Activated naive CD8-positive, alpha-beta T cell treated with anti-CD3 and anti-CD28 coated beads, Interleukin-2, amount 10 ng/mL, durations not matched to agents 7 days and 5 days (primary cell): ENCODE measurements at places on chromosomes 7 and 10. TPM values are rescaled to one million over a fixed set of nuclear protein-coding genes. Genes with fewer than 3 reads are reported as not detected.
A peak's percentile ranks its signal among the peaks of the same experiment; 100 is the strongest.

Gene PON1
- not detected for total RNA-seq

Gene DYDC2
- total RNA-seq: not detected

Gene GOLGA7B
- 12.0 TPM for total RNA-seq

Gene OPN4
- not detected for total RNA-seq

Gene EGFR
- not detected for total RNA-seq

Gene SPAM1
- not detected for total RNA-seq

Gene FAM171A1
- 7.0 TPM for total RNA-seq

Gene PRKG1
- not detected for total RNA-seq

Gene MACC1
- total RNA-seq: 0.34 TPM

Gene TRIM50
- total RNA-seq: not detected

Gene CASTOR2
- 3.1 TPM for total RNA-seq

DNA sequence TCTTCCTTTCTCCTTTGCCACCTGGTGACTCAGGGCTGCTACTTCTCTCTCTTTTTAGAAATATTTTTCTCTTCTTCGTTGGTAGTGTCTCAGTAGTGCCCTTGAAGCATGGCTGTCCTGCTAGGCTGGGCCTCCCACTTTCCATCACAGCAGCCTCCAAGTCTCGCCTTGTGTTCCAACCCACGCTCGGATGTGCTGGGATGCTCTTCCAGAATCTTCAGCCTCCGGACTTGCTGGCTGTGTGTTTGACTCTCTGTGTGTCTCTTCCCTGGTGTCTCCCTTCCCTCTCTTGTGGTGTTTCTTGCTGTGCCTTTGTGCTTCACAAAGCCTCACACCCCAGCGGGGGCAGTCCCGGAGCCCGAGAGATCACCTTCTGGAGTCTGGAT lies 100.5 kb downstream of the INPP5A start:
- DNase-seq: peak; percentile 16

- DNase-seq: no peak
These were observed 32.3 kb downstream of the VIPR2 start for GRCh38 chr7:159112136-159113011.

DNA sequence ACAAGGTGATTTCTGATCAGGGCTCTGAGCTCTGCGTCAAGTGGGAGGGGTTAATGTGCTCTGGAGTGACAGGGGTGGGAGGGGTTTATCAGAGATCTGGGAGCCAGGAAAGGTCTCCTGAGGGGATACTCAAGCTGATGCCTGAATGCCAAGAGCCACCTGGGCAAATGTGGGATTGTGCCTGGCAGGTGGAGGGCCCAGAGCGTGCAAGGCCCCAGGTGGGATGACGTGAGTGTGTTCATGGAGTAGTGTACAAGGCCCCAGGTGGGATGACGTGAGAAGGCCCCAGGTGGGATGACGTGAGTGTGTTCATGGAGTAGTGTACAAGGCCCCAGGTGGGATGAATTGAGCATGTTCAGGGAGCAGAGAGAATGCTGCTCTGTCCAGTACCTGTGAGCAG lies 610.3 kb downstream of the PTPRN2 start:
- DNase-seq: no peak

DNA sequence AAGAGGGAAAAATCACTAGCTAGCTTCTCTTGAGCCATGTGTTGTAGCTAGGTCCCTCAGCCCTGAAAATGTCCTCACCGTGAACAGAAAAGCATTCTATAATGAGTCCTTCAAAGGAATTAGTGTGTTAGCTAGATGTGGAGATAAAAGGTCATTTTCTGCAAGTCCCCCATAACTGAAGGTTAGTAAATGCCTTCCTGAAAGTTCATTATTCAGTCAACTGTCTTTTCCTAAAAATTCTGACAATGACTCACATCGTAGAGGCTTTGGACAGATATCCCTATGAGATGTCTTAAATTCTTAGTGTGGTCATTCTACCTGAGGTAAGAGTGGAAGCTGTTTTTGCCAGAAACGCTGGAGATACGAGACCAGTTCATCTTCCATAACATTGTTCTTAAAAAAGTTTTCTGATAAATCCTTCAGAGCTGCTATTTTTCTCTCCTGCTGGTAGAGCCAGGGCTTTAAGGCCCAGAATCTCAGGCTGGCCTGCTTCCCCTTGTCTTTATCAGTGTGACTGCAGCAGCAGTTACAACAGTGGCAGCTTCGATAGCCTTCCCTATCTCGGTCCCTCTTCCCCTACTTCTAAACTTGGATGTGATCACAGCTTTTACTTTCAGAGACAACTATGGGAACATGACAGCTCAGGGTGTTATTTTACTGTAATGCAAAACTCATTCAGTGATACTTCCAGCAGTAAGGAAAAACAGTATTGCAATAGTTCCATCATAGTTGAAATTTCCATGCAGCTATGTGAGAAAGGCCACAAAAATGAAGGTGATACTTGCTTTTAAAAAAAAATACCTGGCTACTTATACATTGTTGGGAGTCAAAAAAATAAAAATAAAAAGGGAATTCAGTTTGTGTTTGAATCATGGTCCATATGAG lies 37.3 kb upstream of the PRKAR2B start:
- DNase-seq: no peak

GRCh38 chr7:12458520-12459131 lies 55.0 kb upstream of the VWDE start:
- no peak for DNase-seq

DNA sequence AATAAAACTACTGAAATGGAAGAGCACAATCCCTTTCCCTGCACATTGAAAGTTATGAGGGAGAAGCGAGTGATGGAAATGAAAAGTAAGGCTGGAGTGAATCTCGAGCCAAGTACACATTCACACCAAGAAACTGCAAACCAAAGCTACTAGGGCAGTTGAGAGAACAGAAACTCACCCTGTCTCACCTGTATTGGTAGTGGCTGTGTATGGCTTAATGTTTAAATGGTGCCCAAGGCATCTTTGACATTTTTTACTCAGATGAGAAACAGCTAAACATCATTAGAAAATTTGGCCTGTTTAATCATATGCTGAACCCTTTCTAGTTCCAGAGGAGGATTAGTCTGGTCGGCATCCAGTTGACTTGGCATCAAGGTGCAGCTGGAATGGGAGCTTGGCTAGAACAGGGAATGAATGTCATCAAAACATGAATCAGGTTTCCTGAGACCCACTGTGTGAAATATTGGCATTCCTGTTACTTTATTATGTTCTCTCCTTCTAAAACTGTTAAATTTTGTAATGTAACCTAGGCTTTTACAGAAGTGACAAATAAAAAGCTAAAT lies 840.8 kb downstream of the GRM8 start:
- DNase-seq: no peak

DNA sequence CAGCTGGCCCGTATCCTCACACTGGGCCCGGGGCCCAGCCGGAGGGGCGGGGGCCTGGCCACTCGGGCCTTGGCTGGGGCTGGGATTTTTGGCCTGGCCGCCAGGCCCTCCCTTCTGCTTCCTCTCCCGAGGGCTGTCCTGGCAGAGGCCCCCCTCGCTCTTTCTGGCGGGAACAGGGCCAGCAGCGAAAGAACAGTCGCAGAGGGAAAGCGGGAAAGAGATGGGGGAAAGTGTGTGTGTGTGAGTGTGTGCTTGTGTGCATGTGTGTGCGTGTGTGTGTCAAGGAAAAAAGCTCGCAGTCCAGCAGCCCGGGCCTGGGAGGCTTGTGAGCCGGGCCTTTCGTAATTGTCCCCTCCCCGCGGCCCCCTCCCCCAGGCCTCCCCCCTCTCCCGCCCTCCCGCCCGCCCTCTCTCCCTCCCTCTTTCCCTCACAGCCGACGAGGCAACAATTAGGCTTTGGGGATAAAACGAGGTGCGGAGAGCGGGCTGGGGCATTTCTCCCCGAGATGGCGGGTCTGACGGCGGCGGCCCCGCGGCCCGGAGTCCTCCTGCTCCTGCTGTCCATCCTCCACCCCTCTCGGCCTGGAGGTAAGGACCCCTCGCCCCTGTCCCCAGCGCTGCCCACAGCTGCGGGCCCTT lies at the start of gene ELN:
ELN (plus strand) TSS at position 491 of the 638 bp plus-strand sequence; CDS start at position 506, 15 bp downstream.
- DNase-seq: no peak

- DNase-seq: no peak
These were observed 636.6 kb downstream of the SDK1 start for GRCh38 chr7:3937605-3938004.

GRCh38 chr7:27210441-27211083 lies 10.7 kb upstream of the HOXA13 start:
- peak; percentile 57 for DNase-seq

- DNase-seq: no peak
These were observed 55.4 kb downstream of the LYZL1 start for GRCh38 chr10:29344073-29344820.

- no peak for DNase-seq
These were observed 4.3 kb downstream of the DDC start for GRCh38 chr7:50560865-50561351.

DNA sequence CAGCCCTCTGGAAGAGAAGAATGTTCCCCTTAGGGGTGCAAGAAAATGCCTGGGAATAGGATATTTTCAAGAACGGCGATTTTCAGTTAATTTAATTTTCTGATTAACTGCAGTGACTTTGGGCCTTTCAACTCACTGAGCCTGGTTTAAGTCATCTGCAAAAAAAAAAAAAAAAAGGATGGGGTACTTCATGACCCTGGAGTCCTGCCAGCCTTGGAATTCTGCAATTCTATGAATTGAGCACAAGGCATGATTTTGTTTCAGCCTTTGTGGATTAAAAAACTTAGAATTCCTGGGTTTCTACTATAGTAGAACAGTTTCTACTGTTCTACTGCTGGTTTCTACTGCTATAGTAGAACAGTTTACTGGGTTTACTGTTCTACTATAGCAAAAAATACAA lies 58.3 kb upstream of the CALD1 start:
- DNase-seq: no peak

DNA sequence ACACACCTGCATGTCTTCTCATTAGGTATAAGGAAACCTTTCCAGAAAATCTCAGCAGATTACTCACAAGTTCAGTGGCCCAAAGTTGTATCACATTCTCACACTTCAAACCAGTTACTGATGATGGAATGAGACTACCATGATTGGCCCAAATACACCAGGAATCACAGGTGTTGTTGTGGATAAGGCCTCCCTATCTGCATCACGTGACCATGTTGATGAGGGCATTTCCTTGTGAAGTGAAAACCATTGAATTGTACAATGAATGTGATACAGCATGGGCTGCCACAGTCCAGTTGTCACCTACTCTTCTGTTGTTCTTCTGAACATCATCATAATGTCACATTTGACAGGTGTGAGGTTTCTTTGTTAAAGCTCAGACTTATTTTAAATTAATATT lies 431.7 kb downstream of the AUTS2 start:
- DNase-seq: no peak

- no peak for DNase-seq
These were observed 115.2 kb upstream of the CDK1 start for GRCh38 chr10:60662917-60663614.

DNA sequence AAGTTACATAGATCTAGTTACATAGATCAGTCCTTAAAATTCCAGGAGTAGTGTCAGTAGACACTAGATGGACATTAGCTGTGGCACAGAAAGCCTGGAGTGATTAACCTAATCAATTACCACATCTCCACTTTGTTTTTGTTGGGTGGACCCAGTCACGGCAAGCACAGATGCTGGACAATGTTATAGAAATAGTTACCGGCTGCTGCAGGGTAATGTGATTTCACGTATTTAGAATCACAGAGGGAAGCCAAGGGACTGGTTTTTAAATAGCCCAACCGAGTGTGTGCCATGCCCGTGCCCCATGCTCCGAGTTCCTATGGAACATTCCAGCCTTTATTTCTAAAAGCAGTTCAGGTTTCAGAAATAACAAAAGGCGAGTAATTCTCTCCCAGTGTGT lies 2.8 kb downstream of the LGI1 start:
- DNase-seq: no peak

DNA sequence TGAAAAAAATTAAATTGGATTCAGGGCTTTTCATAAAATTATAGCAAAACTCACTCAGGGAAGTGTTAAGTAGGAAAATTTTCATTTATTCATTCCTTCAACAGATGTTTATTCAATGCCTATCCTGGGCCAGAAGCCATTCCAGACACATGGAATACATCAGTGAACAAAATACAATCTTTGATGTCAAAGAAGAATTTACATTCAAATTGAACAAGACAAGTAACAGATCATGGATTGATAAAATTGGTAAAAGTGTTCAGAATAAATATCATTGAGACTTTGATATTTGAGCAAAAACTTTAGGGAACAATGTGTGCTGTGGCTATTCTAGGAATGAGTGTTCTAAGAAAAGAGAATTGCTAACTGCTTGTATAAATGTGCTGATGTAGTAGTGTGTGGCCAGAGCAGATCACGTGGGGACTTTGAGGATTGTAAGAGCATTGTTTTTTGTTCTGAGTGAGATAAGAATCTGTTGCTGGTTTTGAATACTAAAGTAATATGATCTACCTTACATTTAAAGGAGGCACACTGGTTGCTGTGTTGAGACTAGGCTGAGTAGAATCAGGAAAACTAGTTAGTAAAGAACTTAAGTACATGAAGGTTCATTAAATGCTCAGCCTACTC lies 957.2 kb downstream of the PCDH15 start:
- no peak for DNase-seq

GRCh38 chr7:141039376-141039775 lies 24.6 kb upstream of the MRPS33 start:
- DNase-seq: no peak

- no peak for DNase-seq
These were observed 21.1 kb downstream of the EIF3A start for GRCh38 chr10:119059557-119059956.

DNA sequence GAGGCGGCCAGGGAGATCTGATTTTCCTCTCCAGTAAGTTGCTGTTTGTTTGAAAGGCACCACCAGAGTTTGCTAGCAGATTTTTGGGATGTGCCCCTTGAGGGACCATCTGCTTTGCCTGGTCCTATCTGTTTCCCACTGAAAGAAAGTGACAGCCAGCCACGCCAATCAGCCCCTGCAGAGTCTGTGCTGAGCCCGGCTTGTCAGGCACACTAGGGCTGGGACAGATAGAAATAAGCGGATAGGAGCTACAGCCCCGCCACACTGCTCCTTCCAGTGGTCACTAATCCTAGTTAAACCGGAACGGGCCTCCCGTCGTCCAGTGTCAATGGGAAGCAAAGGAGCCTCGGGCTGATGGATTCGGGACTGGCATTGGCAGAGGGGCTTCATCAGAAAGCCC lies 161.9 kb upstream of the PRR15 start:
- DNase-seq: no peak

GRCh38 chr10:68139448-68140272 lies 30.4 kb downstream of the MYPN start:
- no peak for DNase-seq

- no peak for DNase-seq
These were observed 72.3 kb downstream of the CREB5 start for GRCh38 chr7:28484606-28484935.
